ENCODE measurements at places on chromosomes 13 and 19.
A peak's percentile ranks its signal among the peaks of the same experiment; 100 is the strongest.

- H3K27ac ChIP-seq: no peak overlapping the region
- no peak overlapping the region for H3K4me3 ChIP-seq
- H3K4me1 ChIP-seq: no peaks in the 10 kb centered on the region
- no peaks in the 10 kb centered on the region for H3K36me3 ChIP-seq
Observed at GRCh38 chr13:25469169-25469525, 97.4 kb downstream of the ATP8A2 start.

GRCh38 chr13:73967397-73968165 is 166.6 kb downstream of the KLF12 start:
- DNase-seq: no peak
- H3K36me3 ChIP-seq: no peaks in the 10 kb centered on the region
- H3K4me1 ChIP-seq: no peaks in the 10 kb centered on the region
- no peak overlapping the region for H3K4me3 ChIP-seq
- no peak overlapping the region for H3K27ac ChIP-seq

- no peak overlapping the region for H3K27ac ChIP-seq
- H3K27me3 ChIP-seq: no peaks in the 10 kb centered on the region
- no peaks in the 10 kb centered on the region for H3K36me3 ChIP-seq
- H3K4me3 ChIP-seq: no peak overlapping the region
Observed at GRCh38 chr13:52665325-52665724, 12.7 kb downstream of the SUGT1 start.

- no peaks in the 10 kb centered on the region for H3K36me3 ChIP-seq
- no peak overlapping the region for H3K27ac ChIP-seq
- peaks cover 15% of the 10 kb centered on the region for H3K4me1 ChIP-seq
- H3K4me3 ChIP-seq: no peak overlapping the region
- no peaks in the 10 kb centered on the region for H3K27me3 ChIP-seq
Observed at GRCh38 chr13:51412431-51412830, 40.4 kb downstream of the INTS6 start.

- H3K27me3 ChIP-seq: peaks cover 6% of the 10 kb centered on the region
- no peaks in the 10 kb centered on the region for H3K36me3 ChIP-seq
- H3K27ac ChIP-seq: no peak overlapping the region
Observed at GRCh38 chr13:43787997-43788396, 1.2 kb upstream of the ENOX1 start.

DNA sequence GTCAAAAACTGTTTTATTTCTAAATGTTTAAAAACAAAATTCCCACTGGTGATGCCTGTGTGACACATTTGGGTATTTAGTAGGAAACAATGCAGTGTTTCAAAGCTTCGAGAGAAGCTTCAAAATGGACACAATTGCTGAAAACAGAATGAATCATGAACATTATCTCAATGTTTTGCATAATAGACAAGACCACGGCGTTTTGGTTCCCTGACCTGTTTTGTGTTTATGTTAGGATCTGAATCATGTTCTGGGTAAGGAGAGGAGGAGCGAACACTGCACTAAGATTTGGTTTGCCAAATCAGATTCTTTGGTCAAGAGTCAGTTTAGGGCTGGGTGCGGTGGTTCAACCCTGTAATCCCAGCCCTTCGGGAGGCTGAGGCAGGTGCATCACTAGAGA is 42.2 kb downstream of the IFT88 start:
- H3K36me3 ChIP-seq: peaks cover 14% of the 10 kb centered on the region
- no peak overlapping the region for H3K27ac ChIP-seq
- no peaks in the 10 kb centered on the region for H3K27me3 ChIP-seq
- DNase-seq: no peak
- H3K4me1 ChIP-seq: no peaks in the 10 kb centered on the region

- no peaks in the 10 kb centered on the region for H3K27me3 ChIP-seq
- H3K36me3 ChIP-seq: no peaks in the 10 kb centered on the region
- DNase-seq: no peak
- no peaks in the 10 kb centered on the region for H3K4me1 ChIP-seq
- no peak overlapping the region for H3K4me3 ChIP-seq
Observed at GRCh38 chr13:59744747-59745391, 418.9 kb downstream of the DIAPH3 start.

- H3K4me3 ChIP-seq: no peak overlapping the region
- DNase-seq: no peak
- H3K4me1 ChIP-seq: peaks cover 21% of the 10 kb centered on the region
- no peaks in the 10 kb centered on the region for H3K36me3 ChIP-seq
- H3K27me3 ChIP-seq: no peaks in the 10 kb centered on the region
- no peak overlapping the region for H3K27ac ChIP-seq
Observed at GRCh38 chr19:35457173-35457572, 9.1 kb downstream of the FFAR2 start.

DNA sequence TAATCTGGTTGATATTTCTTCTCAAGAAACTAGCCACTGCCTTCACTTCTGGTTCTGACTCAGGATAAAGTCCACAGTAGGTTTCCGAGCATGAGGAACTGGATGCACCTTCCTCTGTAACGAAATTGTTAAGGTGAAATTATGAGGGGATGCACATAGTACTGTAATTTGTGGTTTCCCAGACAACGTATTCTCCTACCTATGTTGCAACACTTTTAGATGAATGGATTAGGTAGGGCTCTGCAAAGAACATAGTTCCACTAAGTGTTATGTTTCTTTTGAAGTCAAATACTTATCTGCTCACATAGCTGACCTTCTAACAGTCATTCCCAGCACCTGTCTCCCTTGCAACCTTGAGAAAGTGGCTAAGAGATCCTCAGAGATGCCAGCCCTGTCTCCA is 5.7 kb upstream of the ZC3H13 start:
- no peak overlapping the region for H3K4me3 ChIP-seq
- no peaks in the 10 kb centered on the region for H3K36me3 ChIP-seq
- no peak overlapping the region for H3K27ac ChIP-seq
- H3K4me1 ChIP-seq: peaks cover 9% of the 10 kb centered on the region
- DNase-seq: no peak

- no peaks in the 10 kb centered on the region for H3K36me3 ChIP-seq
- no peaks in the 10 kb centered on the region for H3K4me1 ChIP-seq
- H3K27me3 ChIP-seq: no peaks in the 10 kb centered on the region
- DNase-seq: no peak
Observed at GRCh38 chr13:50990065-50990817, 80.7 kb downstream of the RNASEH2B start.

DNA sequence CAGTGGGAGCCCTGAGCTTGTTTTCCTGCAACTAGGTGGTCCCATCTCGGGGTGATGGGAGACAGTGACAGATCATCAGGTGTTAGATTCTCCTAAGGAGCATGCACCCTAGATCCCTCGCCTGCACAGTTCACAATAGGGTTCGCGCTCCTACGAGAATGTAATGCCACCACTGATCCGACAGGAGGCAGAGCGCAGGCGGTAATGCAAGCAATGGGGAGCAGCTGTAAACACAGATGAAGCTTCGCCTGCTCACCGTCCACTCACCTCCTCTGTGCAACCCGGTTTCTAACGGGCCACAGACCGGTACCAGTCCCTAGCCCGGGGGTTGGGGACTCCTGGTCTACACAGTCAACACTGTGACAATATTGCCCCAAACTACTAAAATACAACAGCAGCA is 38.8 kb downstream of the CARD8 start:
- DNase-seq: no peak
- no peaks in the 10 kb centered on the region for H3K4me1 ChIP-seq
- no peak overlapping the region for H3K4me3 ChIP-seq
- no peaks in the 10 kb centered on the region for H3K27me3 ChIP-seq
- H3K36me3 ChIP-seq: peaks cover 3% of the 10 kb centered on the region

DNA sequence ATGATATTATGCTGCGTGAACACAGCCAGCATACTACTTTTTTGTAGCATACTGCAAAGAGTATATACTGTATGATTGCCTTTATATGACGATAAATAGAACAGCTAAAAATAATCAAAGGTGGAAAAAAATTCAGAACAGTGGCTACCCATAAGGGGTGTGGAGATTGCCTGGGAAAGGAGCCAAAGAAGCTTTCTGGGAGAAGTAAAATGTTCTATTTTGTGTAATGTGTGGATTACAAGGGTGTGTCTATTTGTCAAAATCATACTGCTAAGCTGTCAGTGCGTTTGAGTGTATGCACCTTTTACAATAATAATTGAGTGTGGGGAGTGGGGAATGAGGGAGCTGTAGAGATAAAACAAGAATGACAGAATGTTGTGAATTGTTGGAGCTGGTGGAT is 45.2 kb upstream of the MTIF3 start:
- no peak for DNase-seq
- H3K4me3 ChIP-seq: no peak overlapping the region
- H3K27ac ChIP-seq: no peak overlapping the region

- no peaks in the 10 kb centered on the region for H3K36me3 ChIP-seq
- H3K27me3 ChIP-seq: no peaks in the 10 kb centered on the region
- peak overlapping the region; percentile 75 for H3K4me3 ChIP-seq
- peak; percentile 31 for DNase-seq
- peak overlapping the region; percentile 78 for H3K27ac ChIP-seq
Observed at GRCh38 chr13:98143601-98144026, 720 bp downstream of the FARP1 start.

GRCh38 chr19:883661-884211 is 9.3 kb downstream of the MED16 start:
- H3K36me3 ChIP-seq: no peaks in the 10 kb centered on the region
- no peak overlapping the region for H3K4me3 ChIP-seq
- no peak for DNase-seq
- no peaks in the 10 kb centered on the region for H3K27me3 ChIP-seq
- H3K27ac ChIP-seq: no peak overlapping the region
- H3K4me1 ChIP-seq: no peaks in the 10 kb centered on the region

DNA sequence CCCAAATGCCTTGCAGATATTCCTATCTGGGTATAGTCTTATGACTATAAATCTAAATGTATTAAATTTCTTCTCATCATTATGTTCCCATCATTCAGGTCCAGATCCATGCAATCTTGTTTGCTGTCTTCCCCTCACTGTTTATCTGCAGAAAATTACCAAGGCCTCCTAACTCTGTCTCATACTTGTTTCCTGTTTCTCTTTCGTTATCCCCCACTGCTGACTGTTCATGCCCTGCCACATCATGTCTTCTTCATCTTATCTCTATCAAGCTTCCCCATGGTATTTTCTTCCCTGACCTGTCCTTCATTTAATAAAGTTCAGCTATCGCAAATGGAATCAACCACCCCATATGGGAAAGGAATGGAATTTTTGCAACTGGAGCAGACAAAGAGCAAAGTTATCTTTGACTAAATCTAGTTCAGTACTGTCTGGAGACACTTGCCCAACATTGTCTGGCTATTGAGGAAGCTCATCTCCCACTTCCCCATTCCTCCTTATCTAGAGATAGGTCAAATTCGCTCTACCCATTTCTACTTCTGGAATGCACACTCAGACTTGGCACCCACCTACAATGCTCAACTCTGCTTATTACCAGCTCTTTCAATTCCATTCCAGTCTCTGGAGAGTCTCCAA is 1358.1 kb downstream of the EFNB2 start:
- no peak overlapping the region for H3K27ac ChIP-seq
- no peak for DNase-seq
- no peak overlapping the region for H3K4me3 ChIP-seq
- no peaks in the 10 kb centered on the region for H3K27me3 ChIP-seq
- no peaks in the 10 kb centered on the region for H3K4me1 ChIP-seq

DNA sequence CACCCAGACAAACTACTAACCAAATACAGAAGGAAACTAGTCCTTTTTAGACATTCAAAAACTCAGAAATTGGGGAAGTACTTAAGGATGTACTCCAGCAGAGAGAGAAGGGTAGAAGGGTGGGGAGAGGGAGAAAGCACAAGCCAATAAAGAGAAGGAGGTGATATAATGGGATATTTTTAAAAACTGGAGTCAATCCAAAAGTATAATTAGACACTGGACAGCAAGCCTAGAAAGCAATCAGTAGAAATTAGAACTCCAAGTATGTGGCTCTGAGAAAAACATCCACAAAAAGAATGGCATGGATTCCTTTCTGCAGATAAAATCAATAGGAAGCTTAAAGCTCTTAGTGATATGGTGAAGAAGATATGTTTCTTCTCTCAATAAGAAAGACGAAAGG is 55.8 kb downstream of the PEPD start:
- no peaks in the 10 kb centered on the region for H3K27me3 ChIP-seq
- H3K4me1 ChIP-seq: no peaks in the 10 kb centered on the region
- H3K4me3 ChIP-seq: no peak overlapping the region
- peaks cover 13% of the 10 kb centered on the region for H3K36me3 ChIP-seq
- no peak for DNase-seq
- no peak overlapping the region for H3K27ac ChIP-seq

GRCh38 chr19:40692212-40692551 is 1.7 kb upstream of the NUMBL start:
- H3K4me3 ChIP-seq: no peak overlapping the region
- DNase-seq: no peak
- no peak overlapping the region for H3K27ac ChIP-seq
- H3K36me3 ChIP-seq: no peaks in the 10 kb centered on the region

DNA sequence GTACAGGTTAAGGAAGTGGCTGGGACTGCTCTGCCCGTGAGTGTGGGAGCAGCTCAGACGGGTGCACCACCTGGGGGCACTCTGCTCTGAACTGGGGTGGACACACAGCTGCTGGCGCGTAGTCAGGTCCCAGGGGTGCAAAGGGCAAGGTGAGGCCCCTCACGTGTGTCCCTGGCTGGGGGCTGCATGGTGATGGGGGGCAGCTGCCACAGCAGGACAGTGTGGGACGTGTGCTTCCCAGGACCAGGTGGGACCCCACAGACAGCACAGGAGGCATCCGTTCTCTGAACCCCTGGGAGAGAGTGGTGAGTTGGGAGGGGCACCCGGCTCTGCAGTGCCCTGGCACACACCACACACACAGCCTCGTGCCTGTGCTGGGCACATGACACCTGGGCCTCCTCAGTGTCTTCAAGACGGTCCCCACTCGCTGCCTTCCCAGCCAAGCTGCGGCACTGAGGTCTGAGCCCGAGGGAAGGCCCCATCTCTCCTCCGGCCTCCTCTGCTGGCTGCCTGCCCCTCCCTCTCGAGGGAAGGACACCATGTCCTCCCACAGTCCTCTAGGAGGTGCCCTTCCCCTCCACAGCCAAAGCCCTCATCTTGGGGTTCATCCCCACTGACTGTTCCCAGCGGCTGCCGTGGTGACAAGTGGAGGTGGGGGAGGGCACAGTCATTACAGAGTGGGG is 24.7 kb downstream of the CILP2 start:
- no peaks in the 10 kb centered on the region for H3K36me3 ChIP-seq
- H3K27me3 ChIP-seq: no peaks in the 10 kb centered on the region
- no peak overlapping the region for H3K27ac ChIP-seq
- no peak overlapping the region for H3K4me3 ChIP-seq
- no peak for DNase-seq

DNA sequence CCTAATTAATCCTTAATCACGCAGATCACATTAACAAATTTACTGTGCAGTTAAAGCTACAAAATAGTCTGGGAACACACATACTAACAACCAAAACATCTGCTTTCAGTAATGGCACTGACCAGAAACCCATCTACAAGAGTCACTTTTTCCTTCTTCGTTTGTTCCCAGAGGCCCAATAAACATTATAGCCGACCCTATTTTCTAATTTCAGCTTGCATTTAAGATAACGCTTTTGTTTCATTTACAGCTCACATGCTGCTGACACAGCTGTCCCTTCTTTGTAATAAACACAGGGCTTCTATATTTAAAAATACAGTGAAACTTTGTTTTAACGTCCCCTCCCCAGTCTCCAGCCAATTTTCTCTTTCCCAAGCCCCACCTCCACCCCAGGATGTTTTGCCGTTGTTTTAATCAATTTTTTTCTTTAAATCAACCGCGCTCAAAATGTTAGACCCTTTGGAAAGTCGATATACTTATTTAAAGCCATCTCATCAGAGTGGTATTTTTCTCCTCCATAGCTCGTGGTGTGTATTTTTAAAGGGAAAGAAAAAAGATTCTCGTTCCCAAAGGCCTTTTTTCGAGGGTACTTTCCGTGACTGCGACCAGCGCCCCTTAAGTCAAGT is 1.7 kb upstream of the WBP4 start:
- DNase-seq: no peak
- H3K4me3 ChIP-seq: peak overlapping the region; percentile 91
- H3K27me3 ChIP-seq: no peaks in the 10 kb centered on the region
- H3K27ac ChIP-seq: peak overlapping the region; percentile 98

Measured in adrenal gland (tissue), 19 donors.